Hematopoietic multipotent progenitor cell (in vitro differentiated cells): ENCODE measurements at places on chromosomes 1 and 21. TPM values are rescaled to one million over a fixed set of nuclear protein-coding genes. Genes with fewer than 3 reads are reported as not detected.

- DNase-seq: no peak
Observed at GRCh38 chr1:25063591-25064416, 133.7 kb upstream of the RUNX3 start.

- no peak for DNase-seq
Observed at GRCh38 chr1:5551274-5551975, 440.8 kb downstream of the NPHP4 start.

LCE3B gene
- not detected for total RNA-seq

PLA2G2F gene
- total RNA-seq: under 0.01 TPM

CASZ1 gene
- total RNA-seq: 6.2 TPM
